Fibroblast of skin of scalp (primary cell): ENCODE measurements at places on chromosomes 1 and 21.

DNA sequence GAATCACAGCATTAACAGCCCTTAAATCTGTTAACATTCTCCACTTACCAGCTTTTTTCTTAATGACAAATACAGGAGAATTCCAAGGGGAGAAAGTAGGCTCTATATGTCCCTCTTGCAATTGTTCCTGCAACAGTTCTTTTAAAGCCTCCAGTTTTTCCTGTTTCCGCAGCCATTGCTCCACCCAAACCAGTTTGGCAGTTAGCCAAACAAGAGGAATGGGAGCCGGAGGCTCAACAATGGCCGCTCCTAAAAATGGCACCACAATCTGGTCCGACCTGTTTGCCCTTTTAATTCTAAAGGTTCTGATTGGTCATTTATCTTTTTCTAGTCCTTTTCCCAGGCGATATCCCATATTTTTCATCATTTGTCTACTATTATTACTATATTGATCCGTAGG lies 14.0 kb upstream of the L1TD1 start:
- DNase-seq: no peak

DNA sequence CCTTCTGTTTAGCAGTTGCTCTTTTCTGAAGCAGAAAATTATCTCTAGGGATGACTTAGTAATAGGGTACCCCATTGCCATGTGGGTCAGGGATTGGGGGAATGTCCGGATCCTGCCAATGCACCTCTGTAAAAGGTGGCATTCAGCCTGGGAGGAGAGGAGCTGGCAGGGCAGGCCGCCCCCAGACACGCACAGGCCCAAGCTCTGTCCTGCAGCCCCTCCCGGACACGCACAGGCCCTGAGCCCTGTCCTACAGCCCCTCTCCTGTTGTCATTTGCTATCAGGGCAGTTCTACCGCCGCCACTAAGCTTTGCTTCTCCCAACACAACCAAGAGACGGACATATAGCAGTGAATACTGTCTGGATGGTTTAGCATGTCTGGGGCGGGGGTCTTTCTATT lies 219.1 kb downstream of the SDCCAG8 start:
- DNase-seq: no peak

- no peak for DNase-seq
These were observed 27.4 kb downstream of the LMX1A start for GRCh38 chr1:165329104-165329503.

DNA sequence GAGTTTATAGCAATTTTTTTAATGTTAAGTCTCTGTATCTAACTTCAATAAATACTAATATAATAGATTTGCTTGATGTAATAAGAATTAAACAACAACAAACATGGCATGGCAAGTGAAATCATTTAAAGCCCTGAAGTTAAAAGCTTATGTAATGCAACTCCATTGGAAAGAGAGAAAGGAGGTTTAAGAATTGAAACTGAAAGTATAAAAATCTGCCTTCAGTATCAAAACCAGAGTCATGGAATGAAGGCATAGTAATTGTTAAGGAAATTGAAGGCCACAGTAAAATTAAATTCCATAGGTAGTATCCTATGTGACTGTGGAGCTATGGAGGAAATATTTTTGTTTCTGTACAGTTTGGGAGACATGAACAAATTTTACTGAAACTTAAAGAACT lies 55.1 kb downstream of the PRDX6 start:
- DNase-seq: no peak

GRCh38 chr1:83113652-83114051 lies 885.3 kb downstream of the TTLL7 start:
- peak; percentile 5 for DNase-seq

- no peak for DNase-seq
These were observed 28.8 kb upstream of the PPP2R5A start for GRCh38 chr1:212256369-212256768.

- DNase-seq: no peak
These were observed 25.2 kb upstream of the TDRD10 start for GRCh38 chr1:154476791-154477190.

- no peak for DNase-seq
These were observed 74.7 kb downstream of the ARHGEF16 start for GRCh38 chr1:3529099-3529729.

DNA sequence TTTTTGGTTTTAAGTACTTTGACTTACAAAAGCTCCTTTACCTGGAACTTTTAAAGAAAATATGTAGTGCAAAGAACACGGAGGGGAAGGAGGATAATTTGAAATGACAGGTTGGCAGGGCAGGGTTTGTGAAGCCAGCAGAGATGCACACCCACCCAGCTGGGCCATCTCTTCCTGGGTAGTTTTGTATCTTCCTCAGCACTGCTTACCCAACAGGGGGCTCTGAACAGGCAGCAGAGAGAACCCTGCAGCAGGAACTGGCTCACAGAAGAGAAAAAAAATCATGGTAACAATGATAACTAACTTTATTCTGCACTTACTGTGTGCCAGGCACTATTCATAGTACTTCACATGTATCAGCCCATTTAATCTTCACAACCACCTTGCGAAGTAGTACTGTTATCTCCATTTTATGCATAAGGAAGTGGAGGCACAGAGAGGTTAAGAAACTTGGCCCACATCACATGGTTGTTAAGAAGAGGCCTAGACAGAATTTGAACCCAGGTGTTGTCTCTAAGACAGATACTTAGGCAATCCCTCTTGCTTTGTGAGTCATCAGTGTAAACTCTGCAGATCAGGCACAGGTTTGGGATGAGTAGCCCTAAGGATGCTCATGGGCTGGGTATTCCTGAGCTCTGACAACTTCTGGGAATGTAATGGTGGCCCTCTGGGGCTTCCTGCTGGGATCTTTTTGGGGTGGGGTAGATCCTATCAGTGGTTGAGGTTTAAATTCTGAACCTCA lies 60.8 kb downstream of the ELK4 start:
- no peak for DNase-seq

DNA sequence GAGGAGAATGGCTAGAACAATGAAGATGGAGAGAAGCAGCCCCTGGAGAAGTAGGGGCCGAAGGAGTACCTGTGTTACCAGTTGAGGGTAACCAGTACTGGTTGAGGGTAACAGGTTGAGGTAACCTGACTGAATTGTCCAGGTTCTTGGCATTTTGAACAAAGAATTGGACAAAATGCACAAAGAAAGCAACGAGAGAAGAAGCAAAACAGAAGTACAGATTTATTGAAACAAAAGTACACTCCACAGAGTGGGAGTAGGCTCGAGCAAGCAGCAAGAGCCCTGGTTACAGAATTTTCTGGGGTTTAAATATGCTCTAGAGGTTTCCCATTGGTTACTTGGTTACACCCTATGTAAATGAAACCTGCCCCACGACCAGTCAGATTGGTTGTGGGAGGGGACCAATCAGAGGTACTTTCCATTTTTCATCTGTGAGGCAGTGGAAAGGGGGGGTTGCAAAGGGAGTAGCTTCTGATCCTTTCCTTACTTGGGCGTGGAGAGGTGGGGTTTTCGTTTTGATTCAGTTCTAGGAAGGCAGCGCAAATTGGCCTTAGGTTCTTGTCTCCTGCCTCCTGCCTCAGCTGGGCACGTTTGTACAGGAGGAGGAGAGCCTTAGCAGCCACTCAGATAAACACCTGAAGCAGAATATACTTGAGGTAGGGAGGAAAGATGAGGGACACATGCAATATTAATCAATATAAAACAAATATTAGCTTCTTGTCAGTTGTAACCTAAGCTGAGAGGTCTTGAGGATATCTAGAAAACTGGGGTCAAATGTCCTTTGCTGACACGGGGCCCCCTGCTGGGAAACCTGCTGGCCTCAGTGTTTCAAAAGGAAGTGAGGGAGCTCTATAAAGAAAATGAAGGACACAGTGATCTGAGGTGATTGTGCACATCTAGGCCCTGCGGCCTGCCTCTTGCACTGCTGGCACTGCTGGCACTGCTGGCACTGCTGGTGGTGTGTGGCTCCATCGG lies 14.3 kb upstream of the LSM10 start:
- peak; percentile 49 for DNase-seq
